H7 (cell line): ENCODE measurements at places on chromosomes 5 and 9.

DNA sequence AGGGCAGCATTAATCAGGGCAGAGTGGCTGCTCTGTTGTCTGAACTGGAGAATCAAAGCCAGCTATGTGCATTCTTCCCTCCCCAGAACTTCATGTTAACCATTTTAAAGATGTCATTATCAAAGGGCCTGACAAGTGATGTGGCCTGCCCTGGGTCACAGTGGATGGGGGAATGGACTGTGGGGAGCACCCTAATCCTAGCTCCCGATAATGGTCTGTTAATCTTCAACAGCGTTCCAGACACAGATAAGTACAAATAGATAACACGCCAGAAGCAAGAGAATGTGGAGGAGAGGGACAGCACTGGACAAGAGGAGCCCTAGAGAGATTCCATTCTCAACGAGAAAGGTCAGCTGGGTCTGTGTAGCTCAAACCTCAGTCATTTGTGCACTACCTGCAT lies 77.5 kb downstream of the DPYSL3 start:
- no peak for DNase-seq

- DNase-seq = no peak
These were observed 60.2 kb upstream of the HRH2 start for GRCh38 chr5:175597718-175598117.

- DNase-seq = no peak
These were observed 234.1 kb upstream of the ANKRD55 start for GRCh38 chr5:56467176-56467717.

DNA sequence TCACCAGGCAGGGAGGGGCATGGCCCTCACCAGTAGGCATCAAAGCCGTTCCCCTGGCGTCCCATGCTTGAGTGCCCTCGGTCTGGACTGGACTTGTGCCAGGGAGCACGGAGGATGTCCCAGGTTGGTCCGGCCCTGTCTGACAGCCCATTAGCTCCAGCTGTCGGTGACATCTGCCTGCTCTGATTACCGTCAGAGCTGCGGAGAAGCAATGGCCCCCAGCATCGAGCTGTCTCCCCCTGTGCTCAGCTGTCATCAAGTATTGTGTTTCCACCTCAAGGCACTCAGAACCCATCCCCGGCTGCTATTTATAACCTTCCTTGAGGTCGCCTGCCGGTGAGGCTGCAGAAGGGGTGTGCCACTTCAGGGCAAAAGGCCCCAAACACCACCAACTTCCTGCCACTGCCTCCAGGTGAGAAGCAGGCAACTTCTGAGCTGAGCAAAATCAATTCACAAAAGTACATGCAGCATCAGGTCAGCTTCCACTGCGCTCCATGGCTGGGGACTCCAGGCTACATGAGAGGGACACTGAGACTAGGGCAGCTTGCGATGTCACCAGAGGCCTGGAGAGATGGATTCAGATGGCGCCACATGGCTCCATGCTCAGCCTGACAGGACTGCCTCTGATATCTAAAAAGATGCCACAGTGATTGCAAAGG lies 142.7 kb downstream of the C5orf15 start:
- no peak for DNase-seq

GRCh38 chr9:133967024-133967741 lies 24.9 kb downstream of the VAV2 start:
- no peak for DNase-seq

GRCh38 chr5:36389245-36389644 lies 87.5 kb upstream of the RANBP3L start:
- no peak for DNase-seq

DNA sequence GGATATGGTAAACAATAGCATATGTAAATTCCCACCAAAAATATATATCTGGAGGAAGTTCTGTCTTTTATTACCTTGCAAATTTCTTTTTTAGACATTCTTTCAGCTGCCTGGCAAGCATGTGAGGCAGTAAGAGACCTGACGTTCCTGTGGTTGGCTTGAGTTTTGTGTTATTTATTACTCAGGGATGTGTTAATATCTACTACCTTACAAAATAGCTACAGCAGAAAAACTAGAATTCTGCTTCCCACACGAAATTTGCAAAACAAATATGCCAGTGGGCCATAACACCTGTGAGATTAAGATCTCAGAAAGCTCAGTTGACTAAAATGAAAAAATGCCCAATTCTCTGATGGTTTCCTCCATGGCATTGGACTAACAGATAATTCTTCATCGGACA lies 274.2 kb downstream of the TMEM167A start:
- no peak for DNase-seq

- DNase-seq = peak; percentile 95
These were observed 5.5 kb upstream of the SET start for GRCh38 chr9:128683340-128684064.

DNA sequence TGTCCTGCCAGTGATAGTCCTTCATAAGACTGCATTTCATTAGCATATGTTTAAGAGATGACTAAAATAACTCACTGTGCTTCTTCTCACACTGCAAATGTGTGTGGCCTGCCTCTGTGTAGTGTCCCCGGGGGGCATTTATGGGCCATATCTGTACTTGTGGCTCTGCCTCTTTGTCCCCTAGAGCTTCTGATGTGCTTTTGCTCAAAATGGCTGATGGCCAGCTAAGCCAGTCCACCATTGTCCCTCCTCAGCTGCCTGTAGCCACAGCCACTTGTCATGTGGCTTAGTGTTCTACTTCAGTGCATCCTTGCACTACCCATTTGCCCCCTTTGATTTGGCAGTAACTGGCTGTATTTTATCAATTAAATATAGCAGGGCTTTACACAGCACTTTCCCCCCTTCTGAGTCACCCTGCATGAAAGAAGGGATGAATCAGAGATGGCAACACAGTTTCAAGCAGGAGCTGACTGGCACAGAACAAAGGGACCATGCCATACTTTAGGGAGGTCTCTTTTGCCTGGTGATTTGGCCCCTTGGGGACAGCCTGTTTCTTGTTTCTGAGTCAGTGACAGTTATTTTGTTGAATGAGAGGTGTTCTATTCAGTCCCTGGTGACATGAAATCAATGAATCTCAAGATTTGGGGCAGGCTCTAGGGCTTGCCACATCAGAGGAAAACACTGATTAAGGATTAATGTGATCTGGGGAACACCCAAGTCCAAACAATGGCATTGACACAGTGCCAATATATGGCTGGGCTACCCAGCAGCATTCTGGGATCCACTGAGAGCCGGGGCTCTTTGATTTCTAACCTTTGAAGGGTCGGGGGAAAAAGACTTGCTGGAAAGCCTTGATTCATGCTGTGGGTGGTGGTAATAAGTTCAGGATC lies 245.5 kb downstream of the SMARCA2 start:
- DNase-seq = no peak

DNA sequence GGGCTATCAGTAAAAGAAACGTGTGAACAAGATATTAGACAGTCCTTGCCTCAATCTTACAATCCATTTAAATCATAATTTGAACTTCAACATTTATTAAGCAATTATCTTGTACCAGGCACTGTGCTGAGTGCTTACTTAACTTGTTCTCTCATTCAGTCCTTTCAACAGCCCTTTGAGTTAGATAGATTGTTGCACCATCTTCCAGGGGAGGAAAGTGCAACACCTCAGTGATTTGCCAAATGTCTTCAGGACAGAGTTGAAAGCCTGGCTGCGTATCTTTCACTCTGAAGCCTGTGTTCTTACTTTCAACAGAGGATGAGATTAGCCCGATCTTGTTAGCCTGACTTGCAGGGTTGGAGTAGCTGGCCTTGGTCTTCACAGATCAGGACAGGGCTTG lies 34.2 kb upstream of the SUB1 start:
- no peak for DNase-seq

- DNase-seq = no peak
These were observed 85.3 kb upstream of the SARDH start for GRCh38 chr9:133823189-133824105.

DNA sequence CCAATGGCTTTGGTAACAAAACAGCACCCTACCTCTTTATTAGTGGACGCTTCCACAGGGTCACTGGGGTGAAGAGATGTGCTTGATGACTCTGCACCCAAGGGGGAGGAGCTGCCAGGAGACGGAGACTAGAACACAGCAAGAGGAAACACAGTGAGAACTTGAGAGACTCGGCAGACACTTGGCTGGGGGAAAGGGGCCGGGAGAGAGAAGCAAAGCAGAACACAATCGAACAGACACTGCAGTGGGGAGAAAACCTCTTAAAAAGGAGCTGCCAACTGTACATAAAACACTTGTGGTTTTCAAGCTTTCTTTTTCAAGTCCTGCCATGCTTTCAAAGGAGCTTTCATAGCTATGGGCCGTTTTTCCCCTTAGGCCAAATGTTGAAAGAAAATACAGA lies 151.0 kb downstream of the ENTREP1 start:
- DNase-seq = no peak

DNA sequence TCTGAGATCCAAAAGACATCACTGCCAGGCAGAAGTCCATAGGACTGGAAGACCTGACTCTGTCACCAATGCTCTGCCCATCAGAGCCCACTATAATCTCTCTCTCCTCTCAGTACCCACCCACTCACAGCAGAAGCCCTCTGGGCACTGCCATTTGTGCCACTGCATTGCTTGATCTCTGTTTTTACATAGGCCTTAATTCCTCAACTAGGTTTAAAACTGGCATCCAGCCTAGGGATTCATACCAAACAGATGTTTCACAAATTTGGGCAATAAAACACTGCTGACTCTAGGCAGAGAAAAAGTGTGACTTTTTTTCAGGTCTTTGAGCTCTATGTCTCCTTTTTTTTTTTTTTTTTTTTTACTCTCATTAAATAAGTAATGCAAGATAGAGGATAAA lies 91.1 kb upstream of the RANBP3L start:
- DNase-seq = no peak
